Activated CD4-positive, alpha-beta T cell treated with anti-CD3 and anti-CD28 coated beads, Interleukin-2, amount 50 U/mL, for 24 hours (primary cell): ENCODE measurements at places on chromosomes 6 and 20.

GRCh38 chr6:166529586-166529985 is 56.9 kb downstream of the RAMACL start:
- no peak for DNase-seq

- no peak for DNase-seq
These were observed 35.2 kb upstream of the STMND1 start for GRCh38 chr6:17066610-17067009.

DNA sequence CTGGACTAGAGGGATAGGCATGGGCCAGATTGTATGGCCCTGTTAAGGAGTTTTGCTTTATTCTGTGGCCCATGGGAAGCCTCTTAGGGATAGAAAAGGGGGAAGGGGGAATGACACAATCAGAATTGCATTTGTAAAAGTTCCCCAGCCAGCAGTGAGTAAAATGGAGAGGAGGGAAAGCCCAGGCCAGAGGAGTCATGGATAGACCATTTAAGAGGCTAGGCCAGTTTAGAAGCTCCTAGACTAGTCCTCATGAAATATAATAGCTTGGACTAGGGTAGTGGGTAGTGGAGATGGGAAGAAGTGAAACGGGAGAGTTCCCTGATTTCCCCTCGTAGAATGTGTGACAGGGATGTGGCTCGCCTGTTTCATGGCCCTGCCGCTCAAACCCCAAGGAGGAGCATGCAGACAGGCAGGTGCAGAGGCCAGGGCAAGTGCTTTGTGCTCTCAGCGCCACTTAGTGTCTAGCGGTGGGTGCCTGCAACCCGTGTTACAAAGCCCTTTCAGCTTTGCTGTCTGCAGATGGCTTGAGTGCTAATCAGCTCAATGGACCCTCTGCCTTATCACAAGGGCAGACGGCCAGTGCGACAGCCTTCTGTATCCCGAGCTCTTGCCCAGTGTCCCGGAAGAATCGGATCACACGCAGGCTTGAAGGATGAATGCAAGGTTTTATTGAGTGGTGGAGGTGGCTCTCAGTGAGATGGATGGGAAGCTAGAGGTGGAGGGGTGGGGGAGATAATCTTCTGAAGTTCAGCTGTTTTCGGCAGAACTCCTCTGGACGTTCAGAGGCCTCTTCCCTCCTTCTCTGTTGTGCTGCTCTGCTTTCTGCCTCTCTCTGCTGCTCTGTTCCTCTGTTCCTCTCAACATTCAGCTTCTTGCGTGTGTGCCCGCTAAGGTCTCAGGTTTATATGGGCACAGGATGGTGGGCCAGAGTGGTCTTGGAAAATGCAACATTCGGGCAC is 141.1 kb downstream of the CEP57L1 start:
- DNase-seq, result no peak

GRCh38 chr20:58141971-58142842 is 86.2 kb downstream of the ANKRD60 start:
- no peak for DNase-seq

GRCh38 chr6:158321960-158322359 is 9.7 kb downstream of the TULP4 start:
- no peak for DNase-seq

- no peak for DNase-seq
These were observed 63.2 kb downstream of the PDSS2 start for GRCh38 chr6:107396211-107396610.

DNA sequence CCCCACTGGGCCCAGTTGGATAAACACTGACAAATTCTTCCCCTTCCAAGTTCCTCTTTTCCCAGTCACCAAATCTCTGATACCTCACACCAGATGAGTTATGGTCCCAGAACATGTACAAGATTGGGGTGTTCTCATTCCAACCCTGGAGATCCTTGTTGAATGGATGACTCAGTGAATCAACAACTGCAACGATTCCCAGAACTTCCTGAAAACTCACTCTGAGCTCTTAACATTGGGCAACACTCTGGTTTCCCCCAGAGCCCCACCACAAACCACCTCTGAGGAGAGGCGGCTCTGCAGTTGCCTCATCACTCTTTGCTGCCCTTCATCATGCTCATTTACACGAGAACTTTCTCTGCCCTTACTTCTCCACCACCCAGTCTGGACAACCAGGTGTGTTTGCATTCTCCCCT is 115.2 kb downstream of the MRPL14 start:
- DNase-seq, result no peak

- DNase-seq, result no peak
These were observed 715.8 kb downstream of the RNF144B start for GRCh38 chr6:19102936-19103335.

DNA sequence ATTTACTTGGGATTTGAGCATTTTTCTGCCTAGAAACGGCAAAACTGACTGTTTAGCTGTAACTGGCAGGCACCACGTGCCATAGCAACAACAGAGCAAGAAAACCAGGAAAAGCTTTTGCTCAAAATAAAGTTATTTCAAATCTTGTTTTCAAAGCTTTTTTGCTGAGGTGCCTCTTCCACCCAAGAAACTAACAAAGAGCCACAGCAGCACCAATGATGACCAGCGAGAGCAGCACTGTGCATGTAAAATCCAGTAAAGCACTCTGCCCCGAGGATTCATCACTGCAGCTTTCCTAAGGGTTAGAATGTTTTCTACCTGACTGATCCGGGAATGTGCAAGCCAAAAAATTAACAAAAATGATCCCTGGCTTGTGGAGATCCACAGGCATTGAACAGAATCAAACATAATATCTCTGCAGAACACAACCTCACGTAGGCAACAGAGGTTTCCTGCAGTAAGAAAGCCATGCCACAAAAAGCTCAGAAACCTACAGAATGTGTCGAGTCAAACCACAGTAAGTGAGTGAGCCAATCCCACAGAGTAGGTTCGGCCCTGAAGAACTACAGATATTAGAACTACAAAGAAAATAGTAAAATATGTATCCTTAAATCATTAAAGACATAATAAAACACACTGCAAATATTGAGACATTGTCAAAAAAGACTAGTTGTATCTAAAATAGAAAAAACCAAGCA is 7.4 kb upstream of the ULBP3 start:
- DNase-seq, result no peak

DNA sequence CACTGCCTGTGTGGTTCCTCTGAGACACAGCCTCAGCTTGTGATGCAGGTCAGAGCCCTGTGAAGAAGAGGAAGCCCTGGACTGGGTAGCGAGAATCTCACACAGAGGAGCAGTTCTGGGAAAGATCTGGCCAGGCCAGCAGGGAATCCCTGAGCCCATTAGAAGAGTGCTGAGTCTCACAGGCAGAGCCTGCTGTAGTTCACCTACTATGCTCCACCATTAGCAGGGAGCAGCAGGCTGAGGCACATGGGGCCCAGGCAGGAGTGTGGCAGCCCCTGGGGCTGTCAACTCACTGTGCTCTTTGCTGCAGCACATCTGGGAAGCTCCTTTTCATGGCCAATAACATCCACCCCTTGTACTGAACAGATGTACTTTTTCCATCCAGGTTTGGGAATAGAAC is 146.8 kb upstream of the B3GAT2 start:
- DNase-seq, result no peak

DNA sequence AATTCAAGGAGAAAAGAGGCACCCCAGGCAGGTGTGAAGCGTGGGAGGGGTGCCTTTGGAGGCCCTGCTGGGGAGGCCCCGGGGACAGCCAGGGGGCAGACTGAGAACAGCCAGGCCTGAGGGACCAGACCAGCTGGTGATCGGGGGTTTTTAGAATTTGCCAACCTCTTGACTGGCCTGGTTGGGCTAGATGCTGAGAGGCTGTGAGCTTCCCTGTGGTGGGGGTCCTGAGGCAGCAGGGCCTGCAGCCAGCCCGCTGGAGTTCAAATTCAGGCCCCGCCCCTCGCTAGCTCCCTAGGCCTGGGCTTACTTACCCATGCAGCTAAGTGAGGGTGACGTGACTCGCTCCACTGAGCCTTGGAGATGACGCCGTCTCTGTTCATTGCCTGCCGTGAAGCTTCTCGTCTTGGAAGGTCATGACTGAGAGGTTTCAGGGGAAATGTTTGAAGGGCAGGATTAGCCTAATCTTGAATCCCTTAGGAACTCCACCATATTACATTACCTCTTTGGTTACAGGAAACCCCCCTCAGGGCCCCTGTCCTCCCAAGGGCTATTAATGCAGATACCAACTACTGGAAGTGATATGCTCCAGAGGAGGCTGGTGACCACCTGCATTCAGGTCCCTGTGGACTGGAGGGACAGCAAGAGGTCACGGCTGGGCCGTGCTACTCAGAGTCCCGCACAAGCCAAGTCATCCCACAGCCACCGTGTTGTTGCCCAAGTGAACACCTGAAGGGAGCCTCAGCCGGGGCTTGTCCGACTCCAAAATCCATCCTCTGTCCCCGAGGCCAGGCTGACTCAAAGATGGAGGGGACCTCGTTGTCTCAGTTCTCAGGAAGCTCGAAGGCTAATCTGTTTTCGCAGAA is 73.9 kb upstream of the DUSP22 start:
- no peak for DNase-seq

DNA sequence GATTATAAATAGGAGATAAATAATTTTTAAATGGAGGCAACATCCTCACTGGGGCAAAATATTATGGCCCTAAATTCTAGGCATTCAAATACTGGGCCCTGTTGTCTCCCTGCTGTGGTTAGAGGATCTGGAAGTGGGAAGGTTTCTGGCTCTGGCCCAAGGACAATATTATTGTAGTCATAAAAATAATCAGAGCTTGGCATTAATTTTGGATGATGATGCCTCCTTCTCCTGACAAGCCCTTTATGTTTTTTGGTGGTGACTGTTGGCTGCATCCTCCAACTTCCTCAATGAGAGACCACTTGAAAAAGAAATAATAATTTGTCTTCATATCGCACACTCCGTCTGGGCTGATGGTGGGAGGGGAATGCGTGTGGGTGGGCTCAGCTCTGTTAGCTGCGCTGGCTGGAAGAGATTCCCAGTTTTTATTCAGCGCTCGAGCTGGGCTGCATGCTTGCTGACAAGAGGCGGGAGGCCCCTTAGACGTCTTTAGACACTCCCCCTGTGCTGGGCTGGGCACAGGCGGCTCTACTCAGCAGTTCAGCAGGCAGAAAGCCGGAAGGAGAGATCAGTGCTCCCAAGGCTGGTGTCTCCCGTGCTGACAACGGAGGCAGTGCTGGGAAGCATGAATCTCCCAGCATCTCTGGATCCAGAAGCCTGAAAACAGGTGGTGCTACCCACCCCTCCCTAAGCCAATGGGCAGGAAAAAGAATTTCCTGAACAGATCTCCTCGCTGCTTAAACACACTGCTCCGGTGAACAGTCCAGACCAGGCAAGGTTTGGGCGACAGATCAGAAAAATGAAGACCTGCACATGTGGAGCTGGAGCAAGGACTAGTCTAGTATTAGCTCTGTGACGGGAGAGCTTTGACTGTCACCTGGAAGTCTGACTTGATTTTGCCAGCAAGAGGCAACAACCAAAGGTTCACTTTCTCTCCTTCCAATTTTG is 97.7 kb downstream of the SYCP2 start:
- DNase-seq, result no peak

- no peak for DNase-seq
These were observed 72.8 kb upstream of the CEP85L start for GRCh38 chr6:118724211-118724610.

- DNase-seq, result no peak
These were observed 60.7 kb upstream of the CDKAL1 start for GRCh38 chr6:20473518-20473917.

GRCh38 chr20:44911264-44911921 is 1.5 kb downstream of the PABPC1L start:
- no peak for DNase-seq

GRCh38 chr6:101666256-101666655 is 272.7 kb downstream of the GRIK2 start:
- DNase-seq, result no peak

DNA sequence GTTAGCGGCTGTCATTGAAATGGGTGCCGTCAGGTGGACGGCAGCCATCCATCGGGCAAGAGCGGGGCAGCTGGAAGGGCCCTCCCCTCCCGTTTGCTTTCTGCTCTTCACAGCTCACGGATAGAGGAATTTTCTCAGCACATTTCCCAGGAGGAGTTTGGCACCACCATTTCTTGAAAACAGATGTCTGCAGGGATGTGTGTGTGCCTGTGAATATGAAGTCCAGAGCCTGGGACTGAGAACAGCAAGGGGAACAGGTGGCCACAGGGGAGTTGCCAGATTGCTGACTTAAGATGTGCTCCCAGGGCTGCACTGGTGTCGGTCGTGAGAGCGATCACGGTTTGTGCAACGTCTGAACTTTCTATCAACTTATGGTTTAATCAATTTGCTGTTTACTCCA is 22.1 kb upstream of the ECI2 start:
- no peak for DNase-seq

DNA sequence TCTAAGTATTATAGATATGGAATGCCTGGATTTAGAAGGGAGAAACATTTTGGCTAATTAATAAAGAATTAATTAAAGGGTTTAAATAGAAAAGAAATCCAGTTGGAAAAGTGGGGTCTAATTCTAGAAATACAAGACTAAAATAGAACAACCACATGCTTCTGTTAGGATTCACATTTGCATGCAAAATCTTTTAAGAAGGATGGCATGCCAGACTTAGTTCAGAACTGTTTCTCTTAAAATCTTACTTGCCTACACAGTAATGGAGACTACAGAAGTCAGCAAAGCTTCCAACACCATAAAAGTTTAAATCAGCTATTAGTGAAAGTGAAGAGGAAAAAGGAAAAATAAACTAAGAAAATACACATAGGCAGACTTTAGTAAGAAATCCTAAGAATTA is 32.7 kb upstream of the KATNA1 start:
- DNase-seq, result no peak

DNA sequence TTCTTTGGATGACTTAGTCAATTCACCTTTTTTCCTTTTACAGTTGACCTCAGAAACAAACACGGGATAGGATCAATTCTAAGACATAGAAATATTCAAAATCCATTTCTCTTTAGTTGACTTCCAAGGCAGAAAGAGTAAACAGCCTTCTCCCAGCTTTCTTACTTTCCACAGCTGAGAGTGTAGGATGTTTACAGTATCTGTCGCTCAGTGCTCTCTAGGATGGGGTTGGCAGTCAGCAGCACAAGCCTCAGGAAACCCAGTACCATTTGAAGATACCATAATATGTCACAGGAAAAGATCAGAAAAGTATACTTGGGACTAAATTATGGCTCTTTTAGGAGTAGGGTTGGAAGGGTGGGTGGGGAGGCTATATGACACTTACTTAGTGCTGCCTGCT is 88.2 kb downstream of the OGFRL1 start:
- no peak for DNase-seq

DNA sequence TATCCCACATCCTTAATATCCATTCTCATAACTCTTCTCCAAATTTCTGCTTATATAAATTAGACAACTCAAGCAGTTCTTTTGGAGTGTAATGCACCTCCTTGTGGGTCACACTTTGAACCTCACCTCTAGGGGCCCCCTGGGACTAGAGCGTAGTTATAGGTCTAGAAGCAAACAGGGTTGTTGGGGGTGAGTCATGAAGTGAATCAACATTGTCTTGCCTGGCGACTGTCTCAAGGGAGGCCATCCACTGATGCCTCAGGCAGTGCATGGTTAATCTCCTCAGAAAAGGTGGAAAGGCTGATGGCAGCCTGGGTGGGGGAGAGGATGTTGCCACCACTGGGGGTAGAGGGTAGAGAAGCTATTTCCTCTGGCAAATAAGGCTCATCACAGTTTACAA is 129.1 kb downstream of the TNFRSF21 start:
- no peak for DNase-seq

GRCh38 chr6:46894433-46894832 is 27.3 kb downstream of the ADGRF5 start:
- DNase-seq, result no peak
